CD8-positive, alpha-beta T cell (primary cell): ENCODE measurements at places on chromosomes 4 and X.

GRCh38 chr4:32748498-32748897 is 2028.3 kb downstream of the PCDH7 start:
- no peak for DNase-seq

DNA sequence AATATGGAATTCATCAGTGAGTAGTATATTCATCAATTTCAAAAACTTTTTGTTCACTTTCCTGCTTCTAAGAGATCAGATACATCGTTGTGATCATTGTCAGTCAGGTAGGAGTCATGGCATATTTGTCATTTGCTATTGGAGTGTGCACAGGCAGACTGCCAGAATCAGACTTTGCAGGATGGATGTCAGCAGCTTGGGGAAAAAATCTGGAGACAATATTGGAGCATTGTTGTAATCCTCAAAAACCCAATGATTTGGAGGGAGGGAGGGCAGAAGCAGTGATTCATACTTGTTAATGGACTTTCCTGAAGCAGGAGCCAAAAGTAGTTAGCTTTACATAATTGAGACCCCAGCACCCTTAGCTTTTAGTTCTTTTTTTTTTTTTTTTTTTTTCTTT is 59.6 kb upstream of the DRP2 start:
- no peak for DNase-seq

DNA sequence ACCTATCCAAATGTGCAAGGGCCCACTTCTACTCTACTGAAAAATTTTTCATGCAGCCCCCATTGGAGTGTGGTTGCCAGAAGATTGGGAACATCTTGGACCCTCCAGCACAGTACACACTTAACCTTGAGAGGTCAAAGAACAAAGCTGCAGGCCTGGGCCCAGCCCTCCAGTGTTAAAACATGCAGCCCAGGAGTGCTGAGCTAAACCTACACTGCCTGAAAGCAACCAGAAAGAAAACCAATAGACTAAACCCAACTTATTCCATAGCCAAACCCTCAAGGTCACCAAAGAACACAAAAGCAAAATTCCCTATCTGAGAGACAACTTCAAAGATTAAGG is 47.9 kb downstream of the TECRL start:
- no peak for DNase-seq

DNA sequence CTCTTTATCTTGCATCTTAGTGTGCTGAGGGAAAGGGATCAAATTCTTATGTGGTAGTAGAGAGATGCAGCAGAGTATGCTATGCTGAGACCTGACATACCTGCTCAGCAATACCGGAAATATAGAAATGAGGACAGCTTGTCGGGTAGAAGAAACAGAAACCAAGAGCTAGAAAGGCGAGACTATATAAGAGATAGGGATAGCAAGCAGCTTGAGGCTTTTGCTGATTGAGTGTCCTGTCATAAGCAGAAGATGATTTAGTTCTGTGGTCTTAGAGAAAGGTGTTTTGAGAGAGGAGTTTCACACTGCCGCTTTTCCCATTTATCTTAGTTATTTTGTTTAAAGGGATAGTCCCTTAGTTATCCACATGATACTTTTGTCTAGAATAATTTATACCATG is 31.7 kb downstream of the USP9X start:
- peak; percentile 48 for DNase-seq

- no peak for DNase-seq
These were observed 122.1 kb upstream of the GUCY1A1 start for GRCh38 chr4:155544547-155544946.

- DNase-seq = no peak
These were observed 473.3 kb upstream of the FAM47C start for GRCh38 chrX:36534900-36535299.

GRCh38 chrX:48899078-48899410 is 1.3 kb downstream of the PQBP1 start:
- DNase-seq = no peak

DNA sequence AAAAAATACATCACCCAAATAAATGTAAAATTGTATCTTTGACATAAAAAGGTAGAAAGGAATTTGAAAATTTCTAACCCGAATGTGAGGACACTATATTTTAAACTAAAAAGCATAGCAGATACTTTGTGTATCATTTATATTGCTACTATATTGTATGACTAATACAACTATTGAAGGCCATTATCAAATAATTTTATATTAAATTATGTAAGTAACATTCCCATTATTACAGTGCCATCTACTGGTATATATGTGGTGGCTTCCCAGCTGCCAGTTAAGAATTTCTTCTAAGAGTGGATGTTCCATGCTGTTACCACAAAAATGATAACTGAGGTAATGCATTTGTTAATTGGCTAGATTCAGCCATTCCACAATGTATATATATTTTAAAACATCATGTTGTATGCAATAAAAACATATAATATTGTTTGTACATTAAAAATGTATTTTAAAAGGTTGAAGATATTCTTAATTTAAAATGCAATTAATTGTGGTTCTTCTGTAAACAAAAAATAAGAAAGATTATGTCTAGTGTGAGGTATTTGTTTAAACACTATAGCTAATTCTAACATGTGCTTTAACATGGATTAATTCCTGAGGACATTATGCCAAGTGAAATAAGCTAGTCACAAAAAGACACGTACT is 65.3 kb downstream of the EGF start:
- DNase-seq = no peak

DNA sequence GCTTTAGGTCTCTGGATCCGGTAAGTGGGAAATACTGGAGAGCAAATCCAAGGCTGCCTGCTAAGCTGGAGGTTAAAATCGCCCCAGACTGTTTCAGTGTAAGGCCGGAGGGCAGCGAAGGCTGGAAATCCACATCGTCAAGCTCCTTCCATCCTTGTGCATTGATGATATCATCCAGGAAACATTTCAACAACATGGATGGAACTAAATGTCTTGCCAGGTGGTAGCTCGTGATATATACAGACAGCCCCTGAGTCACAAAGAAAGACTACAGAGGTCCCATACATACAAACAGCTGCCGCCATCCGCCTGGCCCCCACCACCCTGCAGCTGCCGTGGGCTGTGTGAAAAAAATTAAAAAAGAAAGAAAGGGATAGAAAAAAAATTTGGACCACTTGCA is 148.9 kb upstream of the RBPJ start:
- DNase-seq = no peak

- DNase-seq = no peak
These were observed 105.9 kb downstream of the FBXO8 start for GRCh38 chr4:174177536-174177935.

DNA sequence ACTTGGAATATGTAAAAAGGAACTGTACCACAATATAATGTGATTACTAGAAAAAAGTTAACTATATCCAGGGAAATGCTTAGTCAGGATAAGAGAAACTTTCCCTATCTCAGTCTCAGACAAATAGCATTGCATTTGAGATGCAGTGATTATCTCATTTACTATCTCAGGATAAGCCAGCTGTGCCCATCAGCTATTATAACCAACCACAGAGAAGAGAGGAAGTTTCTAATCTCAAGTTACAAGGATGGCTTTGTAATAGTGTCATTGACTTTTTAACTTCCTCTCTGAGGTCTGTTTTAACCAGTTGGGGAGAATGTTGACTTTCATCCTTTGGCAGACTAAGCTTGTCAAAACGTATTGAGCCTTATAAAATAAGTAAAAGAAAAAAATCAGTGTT is 56.5 kb downstream of the SNX25 start:
- DNase-seq = no peak

DNA sequence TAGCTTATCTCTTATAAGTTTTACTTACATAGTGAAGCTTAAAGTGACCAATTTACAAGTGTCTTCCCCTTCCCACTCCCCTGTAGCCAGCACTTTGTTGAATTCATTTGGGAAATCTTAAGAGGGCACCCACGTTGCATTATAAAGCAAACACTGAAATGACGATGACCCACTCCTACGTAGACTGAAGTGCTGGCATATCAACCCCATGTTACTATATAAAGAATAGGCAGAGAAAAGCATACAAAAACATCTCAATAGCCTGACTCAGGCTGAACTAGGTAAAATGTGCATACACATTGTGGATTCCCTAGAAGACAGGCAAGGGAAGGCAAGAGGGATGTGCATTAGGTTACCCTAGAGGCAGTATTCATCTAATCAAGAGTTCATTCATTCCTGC is 313.4 kb downstream of the TENM3 start:
- no peak for DNase-seq

GRCh38 chr4:15003891-15004738 is 1.8 kb downstream of the CPEB2 start:
- DNase-seq = peak; percentile 38

- no peak for DNase-seq
These were observed 34.2 kb upstream of the CSN1S1 start for GRCh38 chr4:69896530-69897116.

DNA sequence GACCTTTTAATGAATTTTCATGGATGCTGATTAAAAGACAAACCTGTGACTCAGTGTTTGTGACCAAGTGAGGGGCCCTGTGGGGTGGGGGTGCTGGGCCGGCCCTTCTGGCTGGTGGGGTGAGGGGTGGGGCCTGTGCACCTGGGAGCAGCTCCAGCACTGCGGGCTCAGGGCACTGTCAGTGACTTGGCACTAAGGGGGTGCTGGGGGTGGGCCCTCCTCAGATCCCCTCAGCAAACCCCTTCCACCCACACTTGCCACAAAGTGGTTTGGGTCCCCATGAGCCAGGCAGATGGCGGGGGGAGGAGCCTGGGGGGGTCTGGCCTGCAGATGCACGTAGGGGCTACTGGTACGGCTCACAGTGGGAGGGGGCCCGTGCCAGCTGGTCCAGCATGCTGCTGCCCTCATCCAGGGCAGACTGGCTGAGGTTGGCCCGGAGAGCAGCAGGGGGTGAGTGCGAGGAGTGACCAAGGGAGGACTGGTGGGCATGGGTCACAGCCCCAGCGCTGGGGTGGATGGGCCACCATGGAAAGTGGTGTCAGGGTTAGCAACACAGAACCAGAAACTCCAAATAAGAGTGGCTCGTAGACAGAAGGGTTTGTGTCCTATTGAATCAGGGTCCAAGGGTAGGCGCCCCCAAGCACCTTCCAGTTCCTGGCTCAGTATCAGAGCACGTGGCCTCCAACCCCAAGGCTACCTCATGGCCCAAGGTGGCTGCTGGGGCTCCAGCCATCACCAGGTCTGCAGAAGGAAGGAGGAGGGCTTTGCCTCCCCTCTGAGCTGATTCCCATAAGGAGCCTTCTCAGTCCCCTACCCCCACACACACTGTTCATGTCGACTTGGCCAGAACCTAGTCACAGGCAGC is 10.1 kb downstream of the NKX1-1 start:
- no peak for DNase-seq

GRCh38 chr4:7554905-7555304 is 120.2 kb upstream of the PSAPL1 start:
- DNase-seq = no peak

DNA sequence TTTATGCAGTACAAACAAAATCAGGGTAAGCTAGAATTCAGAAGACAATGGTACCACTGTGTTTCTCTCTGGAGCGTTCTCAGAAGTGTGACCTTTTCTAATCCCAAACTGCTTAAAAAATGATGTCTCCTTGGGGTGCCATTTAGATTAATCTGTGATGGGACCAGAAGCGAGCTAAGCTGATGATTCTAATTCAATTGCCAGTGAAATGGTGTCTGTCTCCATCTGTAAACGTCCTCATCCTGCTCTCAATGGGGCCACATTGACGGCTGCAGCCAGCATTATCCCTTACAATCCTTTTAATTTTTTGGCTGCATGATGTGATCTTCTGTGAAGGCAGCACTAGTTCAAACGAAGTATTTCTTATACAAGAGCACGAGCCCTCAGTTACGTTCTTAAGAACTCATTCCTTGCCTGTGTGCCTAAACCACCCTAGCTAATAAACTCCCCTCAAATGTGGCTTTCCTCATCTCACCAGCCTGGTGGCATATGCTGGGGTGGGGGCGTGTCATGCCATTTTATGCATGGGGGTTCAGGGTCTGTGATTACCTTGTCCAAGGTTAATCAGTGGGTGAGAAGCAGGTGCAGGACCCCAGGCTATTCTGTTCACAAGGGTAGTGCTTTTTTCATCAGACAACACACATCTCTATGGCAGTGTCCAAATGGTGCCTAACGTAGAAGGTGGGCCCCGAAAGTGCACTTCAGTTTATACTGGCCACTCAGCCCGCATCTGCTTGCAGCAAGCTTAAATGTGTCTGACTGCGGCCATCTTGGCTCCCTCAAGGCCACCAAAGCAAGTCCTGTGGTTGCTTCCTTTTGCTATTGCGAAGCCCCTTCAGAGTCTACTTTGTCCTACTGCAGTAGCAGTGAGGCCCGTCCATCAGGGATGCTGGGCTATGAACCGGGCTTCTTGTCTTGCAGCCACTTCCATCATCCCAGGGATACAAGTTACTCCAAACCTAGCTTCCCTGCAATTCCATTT is 45.7 kb upstream of the SLC2A9 start:
- DNase-seq = no peak

GRCh38 chr4:156475322-156475721 is 496.3 kb downstream of the PDGFC start:
- DNase-seq = no peak

GRCh38 chrX:134174859-134175258 is 62.1 kb upstream of the CCDC160 start:
- DNase-seq = no peak

DNA sequence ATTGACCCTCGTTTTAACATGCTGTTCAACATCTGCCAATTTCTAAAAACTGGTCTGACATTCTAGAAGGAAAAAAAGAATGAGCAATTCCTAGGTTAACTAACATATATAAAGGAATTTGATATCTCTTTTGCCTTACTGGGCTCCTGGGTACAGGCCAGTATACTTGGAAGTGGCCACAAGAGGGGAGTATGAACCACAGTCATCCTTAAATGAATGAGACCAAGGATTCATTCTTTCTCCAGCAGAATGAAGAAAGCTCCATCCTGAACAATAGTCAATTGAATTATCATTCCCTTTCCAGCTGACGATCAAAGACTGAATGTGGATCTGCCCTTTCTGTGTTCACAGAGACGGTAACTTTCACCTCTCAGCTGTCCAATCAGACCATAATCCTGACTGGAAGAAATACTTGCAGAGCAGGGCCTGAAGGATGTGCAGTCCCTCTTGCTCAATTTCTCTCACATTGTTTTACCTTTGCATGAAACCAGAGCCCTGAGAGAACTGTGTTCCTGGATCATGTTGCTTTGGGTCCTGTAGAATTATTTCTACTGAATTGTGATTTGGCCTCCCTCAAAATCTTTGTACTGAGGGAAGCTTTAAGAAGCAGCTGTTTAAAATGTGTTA is 14.8 kb upstream of the SPARCL1 start:
- DNase-seq = no peak

GRCh38 chr4:24849351-24849750 is 54.0 kb downstream of the SOD3 start:
- no peak for DNase-seq

DNA sequence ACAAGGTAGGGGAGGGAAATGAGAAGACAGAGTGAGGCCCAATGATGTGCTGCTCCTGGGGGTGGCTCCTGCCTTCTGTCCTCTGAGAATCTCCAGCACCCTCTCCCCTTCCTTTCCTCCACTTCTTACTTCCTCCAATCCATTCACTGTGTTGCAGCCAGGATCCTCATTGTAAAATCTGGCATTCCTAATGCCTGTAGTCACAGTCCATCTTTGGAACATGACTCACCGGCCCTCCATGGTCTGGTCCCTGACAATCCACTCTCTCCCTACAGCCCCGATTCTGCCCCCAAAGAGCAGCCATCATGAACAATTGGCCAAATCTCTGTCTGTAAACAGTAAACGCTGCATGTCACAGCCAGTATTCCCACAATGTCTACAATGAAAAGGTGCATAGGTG is 72.9 kb downstream of the CLNK start:
- DNase-seq = no peak
